ENCODE measurements at places on chromosomes 4 and X.

DNA sequence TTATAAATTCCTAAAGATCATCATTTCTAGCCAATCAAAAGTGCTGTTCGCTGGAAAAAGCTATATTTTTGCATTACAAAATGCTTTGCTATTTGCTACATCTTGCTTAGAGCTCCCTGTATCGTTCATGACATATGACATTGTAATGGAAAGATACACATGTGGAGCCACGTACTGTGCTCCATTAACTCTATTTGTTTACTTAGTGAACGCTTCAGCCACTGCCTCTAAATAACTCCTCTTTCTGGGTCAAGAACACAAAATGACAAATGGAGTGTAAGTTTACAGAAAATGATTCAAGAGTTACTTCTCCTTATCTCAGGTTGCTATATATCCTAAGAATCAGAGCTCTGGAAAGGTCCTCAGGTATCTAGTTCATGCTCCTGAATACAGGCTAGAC is 329.1 kb upstream of the SMIM31 start:
- no peak overlapping the region for H3K27ac ChIP-seq
- H3K4me1 ChIP-seq = no peaks in the 10 kb centered on the region
- no peak overlapping the region for H3K4me3 ChIP-seq
- DNase-seq = no peak

- DNase-seq = peak; percentile 38
- peaks cover 50% of the 10 kb centered on the region for H3K27me3 ChIP-seq
- H3K27ac ChIP-seq = no peak overlapping the region
- peak overlapping the region; percentile 79 for H3K4me3 ChIP-seq
These were observed 889 bp downstream of the MGARP start for GRCh38 chr4:139278912-139279759.

DNA sequence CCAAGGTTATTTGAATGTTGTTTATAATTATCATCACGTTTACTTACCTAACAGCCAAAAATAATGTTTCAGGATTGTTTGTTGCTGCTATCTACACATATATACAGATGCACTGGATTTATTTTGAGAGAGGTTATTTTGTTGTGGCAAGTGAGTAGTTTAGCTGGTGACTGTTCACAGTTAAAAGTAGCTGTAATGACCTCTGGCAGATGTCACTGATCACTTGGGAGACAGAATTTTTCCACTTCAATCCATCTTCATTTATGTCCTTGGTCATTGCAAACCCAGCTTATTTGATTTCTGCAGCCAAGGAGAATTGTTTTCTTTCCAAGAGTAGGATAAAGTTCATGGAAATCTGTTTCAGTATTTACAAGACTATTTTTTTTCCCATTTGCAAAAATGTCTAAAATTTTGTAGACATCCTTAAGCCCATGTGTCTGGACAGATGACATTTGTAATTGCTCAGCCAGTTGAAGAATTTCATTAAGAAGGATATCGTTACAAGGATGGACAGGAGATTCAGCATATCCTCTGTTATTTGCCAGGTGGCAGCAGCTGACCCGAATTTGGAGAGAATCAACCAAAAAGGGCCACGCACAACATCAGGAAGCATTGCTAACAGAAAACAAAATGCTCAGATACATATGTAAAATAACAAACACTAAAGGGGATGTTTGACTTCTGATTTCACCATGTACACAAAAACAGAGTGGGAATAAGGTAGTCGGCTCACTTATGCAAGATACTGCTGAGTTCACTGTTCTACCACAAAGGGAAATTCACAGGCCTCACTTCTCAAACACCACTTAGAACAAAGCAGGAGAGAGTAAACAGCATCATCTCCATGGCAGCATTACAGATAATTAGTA is 64.5 kb downstream of the GPRIN3 start:
- peaks cover 49% of the 10 kb centered on the region for H3K4me1 ChIP-seq
- DNase-seq = no peak
- H3K4me3 ChIP-seq = no peak overlapping the region
- no peaks in the 10 kb centered on the region for H3K27me3 ChIP-seq
- peaks cover 37% of the 10 kb centered on the region for H3K36me3 ChIP-seq

GRCh38 chrX:24777660-24778059 is 83.9 kb downstream of the POLA1 start:
- H3K27ac ChIP-seq = no peak overlapping the region
- no peaks in the 10 kb centered on the region for H3K4me1 ChIP-seq
- H3K36me3 ChIP-seq = peaks cover 64% of the 10 kb centered on the region
- no peak for DNase-seq
- H3K4me3 ChIP-seq = no peak overlapping the region
- peaks cover 4% of the 10 kb centered on the region for H3K27me3 ChIP-seq

- H3K4me1 ChIP-seq = peaks cover 2% of the 10 kb centered on the region
- no peak overlapping the region for H3K27ac ChIP-seq
- no peaks in the 10 kb centered on the region for H3K36me3 ChIP-seq
These were observed 11.2 kb downstream of the PJA1 start for GRCh38 chrX:69154051-69154450.

DNA sequence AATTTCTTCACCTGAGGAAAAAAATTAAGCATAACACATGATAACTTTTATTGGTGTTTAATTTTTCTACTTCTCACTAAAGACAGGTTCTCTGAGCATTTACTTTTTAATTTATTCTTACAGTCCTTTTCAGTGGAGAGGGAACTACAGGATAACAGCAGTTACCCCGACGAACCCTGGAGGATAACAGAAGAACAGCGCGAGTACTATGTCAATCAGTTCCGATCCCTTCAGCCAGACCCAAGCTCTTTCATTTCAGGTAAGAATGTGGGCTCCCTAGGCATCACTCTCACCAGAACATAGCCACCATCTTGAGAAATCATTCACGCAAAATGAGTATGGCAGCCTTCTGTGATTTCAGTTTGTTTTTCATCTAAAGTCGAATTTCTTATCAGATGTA is 100.8 kb downstream of the REPS2 start:
- no peaks in the 10 kb centered on the region for H3K4me1 ChIP-seq
- H3K27ac ChIP-seq = no peak overlapping the region
- H3K4me3 ChIP-seq = no peak overlapping the region
- no peaks in the 10 kb centered on the region for H3K36me3 ChIP-seq
- H3K27me3 ChIP-seq = peaks cover 47% of the 10 kb centered on the region
- no peak for DNase-seq

- no peak overlapping the region for H3K27ac ChIP-seq
- no peak for DNase-seq
- H3K4me1 ChIP-seq = peaks cover 29% of the 10 kb centered on the region
- H3K27me3 ChIP-seq = no peaks in the 10 kb centered on the region
These were observed 270.6 kb downstream of the NR3C2 start for GRCh38 chr4:148171596-148171995.

- H3K4me3 ChIP-seq = no peak overlapping the region
- peaks cover 20% of the 10 kb centered on the region for H3K36me3 ChIP-seq
- no peak for DNase-seq
- H3K27me3 ChIP-seq = peaks cover 20% of the 10 kb centered on the region
These were observed 35.0 kb downstream of the AMMECR1 start for GRCh38 chrX:110282922-110283321.

DNA sequence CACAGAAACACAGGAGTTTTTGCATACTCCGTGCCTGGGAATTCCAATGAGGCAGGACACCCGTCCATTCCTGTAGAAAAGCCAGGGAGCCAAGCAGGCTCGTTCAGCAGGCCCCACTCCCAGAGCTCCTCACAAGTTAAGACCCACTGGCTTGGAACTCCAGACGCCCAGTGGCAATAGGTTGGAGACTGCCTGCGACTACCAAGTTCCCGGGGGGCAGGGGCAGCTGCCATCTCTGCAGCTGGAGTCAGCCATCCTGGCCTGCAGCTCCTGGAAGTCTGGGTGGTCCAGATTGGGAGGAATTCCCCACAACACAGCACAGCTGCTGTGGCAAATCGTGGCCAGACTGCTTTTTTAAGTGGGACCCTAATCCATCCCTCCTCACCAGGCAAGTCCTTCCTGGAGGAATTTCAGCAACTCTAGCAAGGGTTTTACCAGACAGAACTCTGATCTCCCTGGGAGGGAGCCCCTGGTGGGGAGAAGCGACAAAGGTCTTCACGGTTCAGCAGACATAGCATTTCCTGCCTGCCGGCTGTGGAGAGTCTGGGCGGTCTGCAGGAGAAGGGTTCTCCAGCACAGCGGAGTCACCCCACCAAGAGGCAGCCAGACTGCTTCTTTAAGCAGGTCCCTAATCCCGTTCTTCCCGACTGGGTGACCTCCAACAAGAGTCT is 231.9 kb downstream of the STPG2 start:
- H3K4me3 ChIP-seq = no peak overlapping the region
- no peaks in the 10 kb centered on the region for H3K27me3 ChIP-seq
- H3K4me1 ChIP-seq = no peaks in the 10 kb centered on the region
- H3K27ac ChIP-seq = no peak overlapping the region
- no peak for DNase-seq

DNA sequence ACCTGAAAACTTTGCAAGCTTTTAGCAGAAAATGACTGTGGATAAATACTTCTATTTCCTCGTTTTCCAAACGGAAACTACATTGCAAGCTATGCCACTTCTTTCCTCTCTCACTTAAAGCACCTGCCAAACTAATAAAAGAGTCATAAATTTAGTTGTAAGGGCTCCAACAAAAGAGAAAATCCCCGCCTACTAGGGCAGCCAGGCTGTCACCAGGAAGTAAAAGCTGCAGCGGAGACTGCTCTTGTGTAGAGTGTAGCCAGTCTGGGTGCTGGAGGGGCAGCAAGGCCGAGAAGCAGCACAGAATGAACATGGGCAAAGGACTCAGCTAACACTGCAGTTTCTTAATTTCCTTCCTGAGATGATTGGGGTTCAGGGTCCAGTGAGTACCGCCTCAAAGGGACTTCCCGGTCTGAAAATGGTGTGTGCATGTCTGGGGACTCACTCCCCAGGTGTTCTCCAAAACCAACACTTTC is 89.3 kb upstream of the MAML3 start:
- no peaks in the 10 kb centered on the region for H3K27me3 ChIP-seq
- H3K4me1 ChIP-seq = peaks cover 21% of the 10 kb centered on the region
- peak overlapping the region; percentile 56 for H3K27ac ChIP-seq
- H3K4me3 ChIP-seq = peak overlapping the region; percentile 26

- no peak overlapping the region for H3K4me3 ChIP-seq
- no peaks in the 10 kb centered on the region for H3K27me3 ChIP-seq
- DNase-seq = no peak
- H3K36me3 ChIP-seq = no peaks in the 10 kb centered on the region
- H3K27ac ChIP-seq = peak overlapping the region; percentile 79
These were observed 116.7 kb downstream of the UBE2K start for GRCh38 chr4:39814403-39815185.

DNA sequence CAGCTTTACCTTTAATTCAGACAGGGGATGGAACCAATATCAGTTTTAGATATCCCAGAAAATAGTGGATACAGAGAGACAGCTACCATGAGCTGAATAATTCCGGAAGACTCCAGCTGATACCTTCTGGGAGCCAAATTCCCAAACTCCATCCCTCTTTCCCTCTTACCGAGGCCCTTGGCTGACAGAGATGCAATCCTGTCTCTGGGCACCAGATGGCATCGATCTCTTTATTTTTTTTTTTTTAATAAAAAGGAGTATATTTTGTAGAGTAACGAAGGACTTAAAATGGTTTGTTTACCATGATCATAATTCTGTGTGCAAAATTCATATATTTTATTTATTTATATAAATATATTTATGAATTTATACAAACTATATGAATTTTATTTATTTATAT is 31.0 kb downstream of the RAB40A start:
- no peak overlapping the region for H3K4me3 ChIP-seq
- no peak overlapping the region for H3K27ac ChIP-seq
- DNase-seq = no peak
- no peaks in the 10 kb centered on the region for H3K36me3 ChIP-seq
- peaks cover 7% of the 10 kb centered on the region for H3K27me3 ChIP-seq
- H3K4me1 ChIP-seq = no peaks in the 10 kb centered on the region

DNA sequence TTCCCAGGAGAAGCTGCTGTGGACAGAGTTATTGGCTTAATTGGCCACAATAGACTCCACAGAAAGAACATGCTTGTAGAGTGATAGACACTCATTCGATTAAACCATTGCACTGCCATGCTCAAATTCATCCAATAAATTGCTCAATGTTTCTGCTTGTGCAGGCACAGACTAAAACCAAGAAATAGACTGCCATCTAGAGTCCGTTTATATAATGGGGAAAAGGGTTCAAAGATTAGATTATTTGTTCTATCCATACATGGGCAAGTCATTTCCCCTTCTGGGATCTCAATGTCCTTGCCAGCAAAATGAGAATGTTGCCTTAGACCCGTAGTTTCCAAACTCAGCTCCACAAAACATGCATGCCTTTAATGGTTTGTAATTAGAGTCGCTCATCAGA is 8.7 kb downstream of the SMIM10 start:
- H3K27me3 ChIP-seq = peaks cover 36% of the 10 kb centered on the region
- H3K4me1 ChIP-seq = peaks cover 9% of the 10 kb centered on the region
- H3K36me3 ChIP-seq = no peaks in the 10 kb centered on the region
- H3K27ac ChIP-seq = no peak overlapping the region
- DNase-seq = no peak
- no peak overlapping the region for H3K4me3 ChIP-seq

DNA sequence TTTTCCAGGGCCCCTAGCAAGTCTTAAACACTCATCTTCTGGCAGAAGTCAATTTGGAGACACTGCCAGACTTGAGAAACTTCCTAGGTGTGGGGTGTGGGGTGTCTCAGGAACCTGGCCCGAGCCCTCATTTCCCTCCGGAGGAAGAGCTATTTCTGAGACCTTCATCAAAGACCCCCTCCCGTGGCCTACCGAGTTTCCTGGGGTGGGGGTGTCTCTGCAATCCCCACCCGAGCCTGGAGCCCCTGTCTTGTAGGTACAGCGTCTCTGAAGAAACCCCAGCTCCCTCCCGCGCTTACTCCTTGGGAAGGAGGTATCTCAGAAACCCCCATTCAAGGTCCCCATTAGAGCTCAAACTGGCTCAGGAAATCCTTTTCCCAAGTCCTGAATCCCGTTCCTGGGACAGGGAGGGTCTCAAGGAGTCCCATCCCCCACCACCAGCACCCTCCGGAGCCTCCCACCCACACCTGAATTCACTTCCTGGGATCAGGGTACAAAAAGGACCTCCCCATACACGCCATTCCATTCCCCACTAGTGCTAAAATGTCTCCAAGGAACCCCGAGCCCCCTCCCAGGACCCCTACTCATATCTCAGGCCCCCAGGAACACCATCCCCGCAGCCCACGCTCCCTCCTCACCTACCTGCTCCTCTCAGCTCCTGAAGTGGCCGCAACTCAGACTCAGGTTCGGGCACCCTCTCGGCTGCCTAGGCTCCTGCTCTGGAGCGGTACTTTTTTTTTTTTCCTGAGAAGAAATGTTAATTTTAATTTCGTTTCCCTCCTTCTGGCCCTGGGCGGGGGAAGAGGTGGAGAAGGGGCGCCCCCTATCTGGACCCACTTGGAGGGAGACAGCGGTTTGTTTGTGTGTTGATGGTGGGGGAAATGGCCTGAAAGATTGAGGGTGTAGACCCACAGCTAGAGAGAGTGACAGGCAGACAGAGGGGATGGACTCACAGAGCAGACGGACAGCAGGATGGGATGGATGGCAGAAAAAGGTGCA is 1.1 kb downstream of the SLC38A5 start:
- H3K36me3 ChIP-seq = peaks cover 47% of the 10 kb centered on the region
- H3K4me3 ChIP-seq = peak overlapping the region; percentile 89
- H3K27ac ChIP-seq = peak overlapping the region; percentile 94
- peaks cover 18% of the 10 kb centered on the region for H3K27me3 ChIP-seq

DNA sequence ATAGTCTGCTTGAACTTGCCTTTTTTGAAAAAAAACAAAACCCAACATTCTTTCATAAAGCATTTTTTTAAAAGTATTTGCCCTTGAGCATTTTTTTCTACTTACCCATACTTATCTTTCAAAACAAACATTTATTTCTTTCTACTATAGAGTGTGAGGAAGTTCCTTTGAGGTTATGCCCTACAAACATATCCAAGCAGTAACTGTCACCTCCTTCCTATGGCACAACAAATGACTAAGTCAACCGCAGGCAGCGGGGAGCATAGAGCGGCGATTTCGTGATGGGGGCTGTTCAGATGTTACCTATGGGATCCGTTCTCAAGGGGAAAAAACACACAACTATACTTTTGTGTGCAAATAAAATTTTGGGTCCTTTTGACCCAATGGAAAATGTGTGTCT is 19.4 kb downstream of the SPRY1 start:
- no peaks in the 10 kb centered on the region for H3K27me3 ChIP-seq
- H3K27ac ChIP-seq = peak overlapping the region; percentile 76
- H3K4me3 ChIP-seq = peak overlapping the region; percentile 4
- peak; percentile 59 for DNase-seq
